ENCODE measurements at places on chromosomes 11 and 22. TPM values are rescaled to one million over a fixed set of nuclear protein-coding genes. Genes with fewer than 3 reads are reported as not detected.

EMID1 gene
- 2.9 TPM for total RNA-seq

BSX gene
- total RNA-seq = not detected

MPPED1 gene
- total RNA-seq = not detected

OVCH2 gene
- not detected for total RNA-seq

DBX1 gene
- not detected for total RNA-seq

TRMU gene
- total RNA-seq = 29.3 TPM

KCNQ1 gene
- not detected for total RNA-seq

KRTAP5-11 gene
- not detected for total RNA-seq

MRE11 gene
- 19.6 TPM for total RNA-seq

UCP3 gene
- 0.28 TPM for total RNA-seq

CABP2 gene
- total RNA-seq = not detected

MPZL2 gene
- 73.5 TPM for total RNA-seq

KCNC1 gene
- not detected for total RNA-seq

OR52I1 gene
- not detected for total RNA-seq

CADM1 gene
- total RNA-seq = 0.56 TPM

ARHGAP8 gene
- not detected for total RNA-seq

OR2D2 gene
- total RNA-seq = not detected

IL18 gene
- total RNA-seq = 0.33 TPM

SCGB1A1 gene
- total RNA-seq = not detected

Data from dermis blood vessel endothelial cell (primary cell).